Mucosa of gallbladder (tissue), 1 donor: ENCODE measurements at places on chromosomes 5 and 9. TPM values are rescaled to one million over a fixed set of nuclear protein-coding genes. Genes with fewer than 3 reads are reported as not detected.

ABCA1 gene
- total RNA-seq: 36.4 TPM

STC2 gene
- total RNA-seq: 10.3 TPM

WNT8A gene
- total RNA-seq: not detected

GCNT4 gene
- total RNA-seq: 36.2 TPM

ASPN gene
- 40.9 TPM for total RNA-seq

HTR1A gene
- total RNA-seq: not detected

SLC1A3 gene
- 26.2 TPM for total RNA-seq

IGFBPL1 gene
- total RNA-seq: 6.3 TPM

GPX3 gene
- 131 TPM for total RNA-seq

FOXD4L5 gene
- total RNA-seq: not detected

LRRC19 gene
- 16.7 TPM for total RNA-seq

BAAT gene
- total RNA-seq: 117 TPM

LVRN gene
- 0.43 TPM for total RNA-seq

BRINP1 gene
- 0.46 TPM for total RNA-seq

ACOT12 gene
- total RNA-seq: 0.75 TPM

PCDHGC4 gene
- 2.6 TPM for total RNA-seq

SLC2A6 gene
- 18.4 TPM for total RNA-seq

ADAMTS19 gene
- 0.20 TPM for total RNA-seq

ANKRD20A1 gene
- total RNA-seq: 3.0 TPM

FOXD4 gene
- total RNA-seq: 0.43 TPM

SPATA6L gene
- 25.0 TPM for total RNA-seq

DEPDC1B gene
- total RNA-seq: 117 TPM

PNPLA7 gene
- total RNA-seq: 16.5 TPM

PCAT7 gene
- 0.17 TPM for total RNA-seq

SLC1A1 gene
- 109 TPM for total RNA-seq

PDE6A gene
- total RNA-seq: not detected

FAM169A gene
- 6.0 TPM for total RNA-seq

PAEP gene
- total RNA-seq: not detected

SOX30 gene
- 0.09 TPM for total RNA-seq

CDKN2B-AS1 gene
- total RNA-seq: 0.55 TPM

MRPS30 gene
- total RNA-seq: 45.1 TPM

PTGES gene
- 5.0 TPM for total RNA-seq

MAP1B gene
- 81.3 TPM for total RNA-seq

PALM2AKAP2 gene
- total RNA-seq: 10.1 TPM

EDIL3 gene
- total RNA-seq: 60.1 TPM

GPR151 gene
- total RNA-seq: not detected

TNC gene
- total RNA-seq: 29.4 TPM

DRD1 gene
- total RNA-seq: 0.81 TPM

FLT4 gene
- 11.1 TPM for total RNA-seq

LCN1 gene
- not detected for total RNA-seq

ATP10B gene
- 119 TPM for total RNA-seq

JAKMIP2 gene
- 1.8 TPM for total RNA-seq
